ENCODE measurements at places on chromosomes 7 and 10.

DNA sequence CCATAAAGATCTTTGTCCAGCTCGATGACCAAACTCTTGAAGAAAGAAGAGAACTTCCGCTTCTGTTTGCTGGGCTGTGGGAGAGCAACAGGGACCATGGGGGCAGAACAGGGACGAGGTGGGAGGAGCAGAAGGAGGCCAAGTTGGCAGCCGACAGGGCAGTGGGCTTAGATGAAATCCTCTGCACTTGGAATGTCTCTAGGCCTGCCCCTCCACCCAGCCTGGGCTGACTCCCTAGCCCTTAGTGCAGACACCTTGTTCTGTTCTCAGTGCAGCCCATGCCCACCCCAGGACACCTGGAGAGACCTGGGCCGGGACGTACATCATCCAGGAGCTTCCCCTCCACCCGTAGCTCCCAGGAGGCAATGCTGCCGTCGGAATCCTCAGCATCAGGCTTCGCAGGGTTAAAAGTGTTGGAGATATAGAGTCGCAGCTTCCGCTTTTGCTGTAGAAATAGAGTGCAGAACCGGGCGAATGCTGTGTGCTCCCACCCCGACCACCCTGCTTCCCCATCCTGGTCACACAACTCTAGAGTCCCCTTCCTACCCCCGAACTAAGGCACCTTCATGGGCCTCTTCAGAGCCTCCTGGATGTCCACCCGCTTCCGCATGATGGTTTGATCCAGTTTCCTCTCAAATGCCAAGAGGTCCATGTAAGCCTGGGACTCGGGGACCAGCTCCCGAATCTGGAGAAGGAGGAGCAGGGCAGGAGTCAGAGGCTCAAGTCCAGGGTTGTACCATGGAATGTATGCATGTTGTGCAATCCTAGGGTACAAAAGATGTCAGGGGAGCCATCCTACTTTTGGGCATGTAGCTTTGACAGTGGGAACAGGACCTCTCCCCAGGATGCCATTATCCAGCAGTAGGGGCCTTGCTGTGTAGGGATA is 6.1 kb downstream of the SMARCD3 start:
- DNase-seq, result no peak

DNA sequence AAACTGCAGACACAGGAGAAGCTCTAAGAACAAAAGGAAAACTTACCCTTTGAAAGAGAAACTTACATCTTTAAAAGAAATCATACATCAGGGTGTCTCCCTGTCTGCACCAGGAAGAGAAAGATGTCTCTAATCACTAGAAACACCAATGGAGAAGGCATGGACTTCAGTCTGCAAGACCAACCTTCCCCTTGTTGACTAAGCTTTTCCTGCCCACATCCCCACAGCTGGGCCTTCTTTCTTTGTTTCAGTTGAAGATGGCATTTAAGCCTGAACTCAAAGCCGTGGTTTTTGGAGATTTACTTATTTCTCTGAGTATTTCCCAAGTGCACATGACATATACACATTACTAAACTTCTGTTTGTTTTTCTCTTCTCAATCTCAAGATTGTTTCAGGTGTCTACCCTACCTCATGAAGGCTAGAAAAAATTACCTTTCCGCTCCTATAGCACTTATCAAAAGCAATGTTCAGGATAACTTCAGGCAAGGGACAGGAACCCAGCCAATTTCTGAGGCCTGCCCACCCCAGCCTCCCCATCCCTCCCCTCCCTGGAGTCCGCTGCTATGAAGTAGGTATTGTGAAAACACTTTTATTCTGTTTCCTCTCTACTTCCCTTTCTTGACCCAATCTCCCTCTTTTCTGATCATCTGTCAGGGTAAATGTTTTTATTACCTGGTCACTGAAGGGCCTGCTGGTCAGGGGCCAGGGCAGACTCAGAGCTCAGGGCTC is 2.8 kb upstream of the SLC29A3 start:
- DNase-seq, result no peak

DNA sequence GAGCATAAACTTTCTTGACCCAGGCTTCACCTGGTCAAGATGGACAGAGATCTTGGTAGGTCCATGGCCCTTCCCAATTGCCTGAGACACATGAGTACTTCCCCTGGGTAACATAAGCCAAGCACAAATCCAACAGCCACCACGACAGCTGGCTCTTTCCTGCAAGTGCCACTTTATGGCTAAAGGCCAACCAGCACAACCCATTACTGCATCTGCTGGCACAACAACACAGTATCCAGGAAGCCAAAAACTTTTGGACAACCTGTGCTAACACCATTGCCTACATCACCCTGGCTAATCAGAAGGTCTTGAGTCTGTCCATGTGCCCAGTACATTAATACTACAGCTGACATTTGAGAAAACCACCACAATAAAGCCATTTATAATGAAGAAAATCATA is 548.0 kb upstream of the SEMA3D start:
- peak; percentile 21 for DNase-seq

GRCh38 chr10:70571636-70572439 is 30.7 kb downstream of the PRF1 start:
- DNase-seq, result no peak

DNA sequence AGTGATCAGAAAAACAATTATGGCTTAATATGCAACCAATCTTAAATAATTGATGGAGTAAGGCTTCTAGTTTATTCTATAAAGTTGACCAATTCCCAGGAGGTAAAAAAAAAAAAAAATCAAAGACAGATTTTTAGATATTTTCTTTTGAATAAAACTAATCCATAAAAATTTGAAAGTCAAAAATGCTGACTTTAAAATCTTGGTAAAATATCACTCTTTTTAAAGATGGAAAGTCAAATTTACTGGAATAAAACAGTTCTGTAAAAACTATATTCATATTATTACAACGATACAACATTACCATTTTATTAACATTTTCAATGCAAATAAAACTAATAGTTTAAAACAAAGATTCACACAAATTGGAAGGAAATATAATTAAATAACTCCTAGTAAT is 5.4 kb downstream of the RELN start:
- DNase-seq, result no peak

DNA sequence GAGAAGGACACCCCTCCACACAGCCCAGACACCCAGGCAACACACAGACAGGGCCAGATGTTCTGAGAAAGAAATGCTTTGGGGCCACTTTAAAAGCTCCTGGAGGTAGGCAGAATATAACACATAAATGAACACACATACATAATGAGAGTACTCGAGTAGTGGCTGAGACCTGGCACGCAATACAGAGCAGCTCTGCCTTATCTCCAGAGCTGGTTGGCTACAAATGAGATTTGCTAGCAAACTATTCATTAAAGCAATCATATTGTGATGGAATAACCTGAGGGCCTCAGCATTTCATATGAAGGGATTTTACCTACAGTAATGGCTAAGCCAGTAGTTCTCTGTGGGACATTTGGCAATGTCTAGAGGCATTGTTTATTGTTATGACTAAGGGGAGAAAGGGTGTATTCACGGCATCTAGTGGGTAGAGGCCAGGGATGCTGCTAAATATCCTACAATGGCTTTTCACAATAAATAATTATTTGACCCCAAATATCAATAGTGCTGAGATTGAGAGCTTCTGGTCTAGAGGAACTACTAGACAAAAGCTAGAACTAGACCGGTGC is 5.5 kb upstream of the IMPDH1 start:
- DNase-seq, result no peak

GRCh38 chr10:118960157-118961090 is 69.1 kb upstream of the NANOS1 start:
- DNase-seq, result peak; percentile 90

GRCh38 chr7:1696671-1697498 is 26.8 kb downstream of the ELFN1 start:
- DNase-seq, result no peak

GRCh38 chr7:134046594-134047128 is 80.5 kb upstream of the LRGUK start:
- no peak for DNase-seq

GRCh38 chr7:50534690-50535290 is 30.4 kb downstream of the DDC start:
- DNase-seq, result peak; percentile 32

DNA sequence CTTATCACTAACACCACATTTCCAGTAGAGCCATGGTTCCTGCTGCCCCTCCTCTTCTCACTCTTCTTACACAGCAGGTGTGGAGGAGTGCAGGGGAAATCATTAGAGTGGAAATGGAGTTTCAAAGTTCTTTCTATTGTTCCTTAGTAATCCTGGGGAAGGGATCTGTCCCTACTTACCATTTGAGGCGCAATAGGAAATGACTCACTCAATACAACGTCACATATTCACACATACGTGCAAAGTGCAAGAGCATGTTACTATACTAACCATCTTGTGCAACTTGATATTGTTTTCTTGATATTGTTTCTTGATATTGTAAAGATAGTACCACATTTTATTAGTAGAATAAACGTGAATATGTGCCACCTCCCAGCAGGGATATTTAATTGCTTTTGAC is 1010.2 kb downstream of the DNAJB9 start:
- no peak for DNase-seq
